ENCODE measurements at places on chromosomes 2 and 18.

DNA sequence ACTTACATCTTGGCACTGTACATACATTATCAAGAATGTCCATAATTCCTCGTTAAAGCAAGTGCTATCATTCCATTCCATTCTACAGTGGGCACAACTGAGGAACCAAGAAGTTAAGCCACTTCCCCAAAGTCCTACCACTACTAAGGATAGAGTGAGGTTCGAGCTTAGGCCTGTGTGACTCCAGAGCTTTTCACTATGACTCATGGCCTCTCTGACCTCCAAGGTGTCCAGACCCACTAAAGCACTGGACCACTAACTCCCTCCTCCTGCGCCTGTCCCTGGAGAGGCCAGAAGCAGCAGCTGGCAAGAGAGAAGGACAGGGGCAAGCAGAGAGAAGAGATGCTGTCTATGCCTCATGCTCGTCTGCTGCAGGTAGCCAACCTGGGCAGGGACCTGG, 117.0 kb downstream of the ZBTB7C start:
- no peak for DNase-seq

DNA sequence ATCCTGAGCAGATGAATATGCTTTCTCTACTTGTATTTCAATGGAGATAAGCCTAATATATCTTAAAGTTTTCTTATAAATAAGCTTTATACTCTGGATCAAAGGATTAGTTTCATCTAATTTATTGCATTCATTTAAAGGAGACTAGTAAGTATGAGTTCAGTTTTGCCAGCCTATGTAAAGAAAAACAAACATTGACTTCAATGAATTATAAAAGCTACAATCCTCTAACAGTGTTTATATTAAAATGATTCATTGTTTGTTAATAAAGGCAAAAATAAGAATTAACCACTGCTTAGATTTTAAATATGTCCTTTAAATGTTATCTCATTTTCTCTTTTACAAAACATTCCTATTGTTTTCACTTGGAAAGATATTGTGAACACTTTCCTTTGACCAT, 566.0 kb downstream of the EPHA4 start:
- no peak for DNase-seq

DNA sequence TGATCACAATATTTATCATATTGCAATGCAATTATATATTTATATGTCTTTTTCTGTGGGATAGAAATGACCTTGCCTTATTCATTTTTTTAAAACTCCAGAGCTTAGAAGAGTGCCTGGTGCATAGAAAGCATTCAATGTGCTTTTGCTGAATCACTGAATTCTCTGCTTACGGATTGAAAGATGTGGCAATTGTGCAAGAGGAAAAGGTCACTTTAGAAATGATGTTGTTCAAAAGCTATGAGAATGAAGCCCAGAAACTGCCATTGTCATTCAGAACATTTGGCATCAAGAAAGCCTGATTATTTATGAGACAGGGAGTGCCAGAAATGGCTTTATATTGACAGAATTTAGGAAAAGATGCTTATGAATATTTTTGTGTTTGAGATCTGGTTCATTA, 678.6 kb upstream of the CDH2 start:
- no peak for DNase-seq

GRCh38 chr2:24019729-24020128, 9.8 kb downstream of the MFSD2B start:
- no peak for DNase-seq

GRCh38 chr2:205763708-205764211, 81.5 kb downstream of the NRP2 start:
- DNase-seq: no peak

GRCh38 chr2:173990970-173991819, 26.0 kb upstream of the SP3 start:
- DNase-seq: no peak

DNA sequence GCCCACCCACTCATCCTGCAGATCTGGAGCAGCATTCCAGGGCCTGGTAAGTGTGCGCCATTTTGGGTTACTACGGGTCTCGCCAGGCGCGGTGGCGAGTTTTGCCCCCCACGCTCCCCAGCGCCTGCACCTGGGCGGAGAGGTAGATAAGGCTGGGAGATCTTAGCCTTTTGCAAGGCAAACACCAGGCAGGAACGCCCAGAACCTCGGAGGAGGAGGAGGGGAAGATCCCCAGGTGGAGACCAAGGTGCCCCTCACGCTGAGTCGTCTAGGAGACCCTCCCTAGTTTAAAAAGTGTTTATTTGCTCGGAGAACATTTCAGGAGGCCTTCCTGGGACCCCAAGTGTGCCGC, 365 bp upstream of the RAMP1 start:
- DNase-seq: no peak

GRCh38 chr2:28366496-28367282, 26.0 kb upstream of the FOSL2 start:
- peak; percentile 33 for DNase-seq

GRCh38 chr2:161102770-161103450, 57.3 kb upstream of the TANK start:
- no peak for DNase-seq

DNA sequence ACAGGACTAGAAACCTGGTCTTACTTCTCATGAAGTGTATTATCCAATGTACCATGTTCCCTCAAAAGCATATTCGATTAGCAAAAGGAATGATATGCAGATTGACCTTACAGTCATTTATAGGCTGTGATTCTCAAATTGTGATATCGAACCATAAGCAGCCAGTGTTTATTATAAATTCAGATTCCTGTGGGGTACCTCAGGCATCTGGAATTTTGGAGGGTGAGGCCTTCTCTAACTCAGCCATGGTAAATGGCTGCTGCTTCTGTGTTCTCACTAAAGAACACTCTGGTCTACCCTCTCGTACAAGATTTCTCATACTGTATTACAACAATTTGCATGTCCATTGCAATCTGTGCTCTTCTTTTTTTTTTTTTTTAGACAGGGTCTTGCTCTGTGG, 84.5 kb downstream of the PRPF40A start:
- no peak for DNase-seq

DNA sequence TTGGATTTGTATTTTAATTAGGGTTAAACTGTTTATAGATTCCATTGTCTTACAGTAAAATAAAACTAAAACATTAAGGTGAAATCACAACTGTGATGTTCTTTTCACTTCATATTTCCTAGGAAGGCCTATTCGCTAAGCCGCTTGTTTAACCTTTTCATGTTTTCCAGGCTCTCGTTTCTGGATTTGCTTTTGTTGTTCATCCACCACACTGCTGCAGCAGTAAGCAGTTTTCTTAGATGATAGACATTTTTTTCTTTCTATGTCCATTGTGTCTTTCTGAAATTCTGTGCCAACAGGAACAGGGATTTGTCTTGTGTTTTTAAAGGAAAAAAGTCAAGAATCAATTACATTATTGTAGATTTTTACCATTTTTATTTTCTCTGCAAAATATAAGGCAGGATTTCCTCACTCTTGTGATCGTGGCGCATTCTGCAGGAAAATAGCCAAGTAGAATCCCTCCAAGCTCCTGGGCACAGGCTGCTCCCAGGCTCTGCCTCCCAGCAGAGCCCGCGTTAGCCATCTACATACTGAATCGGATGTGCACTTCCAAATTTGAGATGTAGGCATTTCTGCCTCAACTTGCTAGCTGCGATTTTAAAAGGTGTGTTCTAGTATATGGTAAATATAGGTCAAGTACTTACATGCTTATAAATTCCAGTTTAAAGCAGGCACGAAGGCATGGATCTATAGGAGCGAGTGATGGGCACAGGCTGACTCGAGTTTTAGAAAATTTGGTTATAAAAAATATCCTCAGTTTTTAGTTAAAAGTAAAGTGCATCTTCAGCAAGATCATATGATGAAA, 10.2 kb downstream of the TSHZ1 start:
- DNase-seq: no peak

GRCh38 chr2:60446413-60447267, 106.8 kb downstream of the BCL11A start:
- DNase-seq: no peak

- DNase-seq: no peak
Observed at GRCh38 chr2:119473621-119474370, 42.1 kb downstream of the TMEM37 start.

DNA sequence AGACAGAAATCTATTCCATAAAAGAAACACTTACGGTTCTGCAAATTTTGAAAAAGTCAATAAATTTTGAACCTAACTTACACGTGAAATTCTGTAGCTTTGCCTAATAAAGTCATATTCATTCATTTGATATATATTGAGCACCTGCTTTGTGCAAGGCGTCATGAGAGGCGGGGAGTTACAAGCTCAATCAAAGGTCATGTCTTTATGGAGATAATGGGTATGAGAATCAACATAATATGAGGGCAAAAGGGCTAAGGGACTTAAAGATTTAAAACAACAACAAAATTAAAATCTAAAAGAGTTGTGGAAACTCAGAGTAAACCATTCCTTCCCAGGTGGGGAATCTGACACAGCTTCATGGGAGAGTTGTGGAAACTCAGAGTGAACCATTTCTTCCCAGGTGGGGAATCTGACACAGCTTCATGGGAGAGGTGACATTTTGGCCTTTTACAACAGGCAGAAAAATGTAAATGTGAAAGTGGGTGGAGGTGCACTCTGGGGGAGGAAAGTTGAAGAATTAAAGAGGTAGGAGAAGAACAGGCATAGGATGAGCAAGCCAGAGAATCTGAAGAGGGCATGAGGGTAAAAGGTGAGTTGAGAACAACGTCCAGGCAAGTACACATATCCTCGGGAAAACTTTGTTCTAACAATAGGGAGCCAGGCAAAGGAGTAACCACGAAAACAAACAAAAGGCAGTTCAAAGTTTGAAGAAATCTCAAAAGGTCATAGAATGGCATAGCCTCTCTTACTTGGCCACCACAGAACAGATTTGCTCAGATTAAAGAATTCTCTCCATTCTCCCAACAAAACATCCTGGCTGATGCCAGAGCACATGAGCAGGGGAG, 49.5 kb upstream of the CD226 start:
- no peak for DNase-seq

- no peak for DNase-seq
Observed at GRCh38 chr2:70141902-70142589, 48.8 kb downstream of the C2orf42 start.

DNA sequence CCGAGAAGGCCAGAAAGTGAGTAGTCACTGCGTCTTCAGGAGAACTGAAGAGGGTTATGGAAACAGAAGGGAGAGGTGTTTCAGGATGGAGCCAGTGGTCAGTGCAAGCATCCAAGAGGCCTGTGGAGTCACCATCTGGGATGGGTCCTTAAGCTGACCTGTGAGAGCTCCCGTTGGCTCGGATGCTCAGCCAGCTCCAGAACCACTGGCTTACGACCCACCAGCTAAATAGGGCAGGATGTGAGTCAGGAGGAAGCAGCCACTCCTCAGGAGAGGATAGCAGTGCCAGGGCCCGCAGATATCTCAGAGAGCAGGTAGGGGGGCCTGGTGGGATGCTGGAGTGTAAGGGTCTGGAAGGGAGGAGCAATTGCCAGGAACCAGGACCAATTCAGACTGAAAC, 63.1 kb upstream of the B3GNT7 start:
- no peak for DNase-seq

- no peak for DNase-seq
Observed at GRCh38 chr18:79587779-79588635, 91.6 kb upstream of the CTDP1 start.

Measured in activated T-helper 1 cell treated with anti-CD3 and anti-CD28 coated beads, Interleukin-2, amount 50 U/mL, for 16 hours (primary cell).